ENCODE measurements at places on chromosomes 6 and 20.

DNA sequence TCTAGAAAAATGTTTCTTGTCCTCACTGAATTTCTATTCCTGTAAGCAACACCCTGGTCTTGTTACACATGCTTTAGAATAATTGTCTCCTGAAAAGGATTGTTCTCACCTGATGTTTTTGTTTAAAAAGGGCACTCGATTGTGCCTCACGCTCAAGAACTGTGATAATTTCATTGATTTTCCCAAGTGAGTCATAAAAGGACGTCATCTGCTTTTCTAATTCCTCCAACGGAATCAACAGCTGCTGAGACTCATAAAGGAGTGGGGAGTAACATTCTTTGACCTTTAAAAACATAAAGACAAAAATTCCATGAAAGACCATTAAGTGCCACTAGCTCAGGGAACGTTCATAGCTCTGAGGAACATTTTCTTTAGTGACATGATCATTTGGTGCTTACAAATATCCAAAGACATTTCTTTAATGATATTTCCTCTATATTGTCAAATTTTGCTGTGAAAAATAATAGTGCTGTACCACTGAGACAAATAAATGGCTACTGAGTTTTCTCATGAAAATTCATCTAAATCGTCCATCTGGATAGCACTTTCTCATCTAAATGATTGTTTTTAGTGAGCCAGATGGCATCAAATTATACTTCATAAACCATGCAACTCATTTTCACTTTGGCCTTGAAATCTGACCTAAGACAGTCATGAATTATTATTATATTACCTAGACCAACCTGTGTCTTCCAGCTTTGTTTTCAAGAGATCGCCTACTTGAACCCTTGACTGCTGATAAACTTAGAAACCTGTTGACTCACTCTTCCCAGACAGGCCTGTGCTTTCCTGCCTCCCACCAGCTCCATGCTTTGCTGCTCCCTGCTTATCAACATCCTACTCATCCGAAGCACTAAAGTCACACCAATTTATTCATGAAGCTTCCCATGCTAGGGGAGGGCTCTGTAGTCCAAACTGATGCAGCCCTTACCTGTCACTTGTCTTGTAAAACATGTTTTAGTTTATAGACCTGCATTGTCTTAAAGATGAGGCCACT is 178.2 kb downstream of the SYNE1 start:
- no peak for DNase-seq

- DNase-seq = no peak
These were observed 584.1 kb upstream of the FLRT3 start for GRCh38 chr20:14921513-14921912.

GRCh38 chr6:139156102-139156501 is 21.2 kb downstream of the HECA start:
- DNase-seq = no peak

DNA sequence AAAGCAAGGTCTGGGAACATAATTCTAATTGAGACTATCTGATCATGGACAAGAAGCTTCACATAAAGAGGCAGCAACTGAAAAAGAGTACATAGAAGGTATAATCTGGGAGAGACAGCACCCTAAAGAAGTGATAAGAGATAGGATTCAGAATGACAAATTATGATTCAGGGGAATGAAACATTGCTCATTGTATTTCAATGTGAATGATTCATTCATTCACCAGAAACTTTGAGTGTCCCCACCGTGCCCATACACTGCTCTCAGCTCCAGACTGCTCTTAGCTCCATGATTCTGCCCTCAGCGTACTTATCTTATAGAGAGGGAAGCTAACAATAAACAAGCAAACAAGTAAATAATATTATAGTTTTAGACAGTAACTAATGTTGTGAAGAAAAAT is 329.3 kb upstream of the IRAK1BP1 start:
- DNase-seq = no peak

- no peak for DNase-seq
These were observed 401.6 kb upstream of the SULF2 start for GRCh38 chr20:48186915-48187314.

- no peak for DNase-seq
These were observed 150.3 kb upstream of the PREP start for GRCh38 chr6:105553171-105553570.

DNA sequence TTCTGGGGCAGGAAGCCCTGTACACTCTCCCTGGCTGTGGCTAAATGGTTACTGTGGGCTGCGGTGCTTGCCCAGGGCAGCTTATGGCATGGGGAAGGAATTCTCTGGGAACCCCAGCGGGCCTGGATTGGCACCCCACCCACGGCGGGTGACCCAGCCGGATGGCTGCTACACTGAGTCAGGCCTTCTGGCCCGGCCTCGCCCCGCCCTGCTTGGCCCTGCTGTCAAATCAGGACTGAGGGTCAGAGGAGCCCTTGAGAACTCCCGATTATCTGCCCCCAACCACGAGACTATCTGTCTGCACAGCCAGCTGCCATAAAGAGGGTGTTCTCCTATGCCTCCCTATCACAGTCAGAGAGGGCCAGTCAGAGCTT is 7.3 kb upstream of the ITPR3 start:
- no peak for DNase-seq

GRCh38 chr6:32195652-32195901 is 3.1 kb upstream of the GPSM3 start:
- DNase-seq = peak; percentile 88

DNA sequence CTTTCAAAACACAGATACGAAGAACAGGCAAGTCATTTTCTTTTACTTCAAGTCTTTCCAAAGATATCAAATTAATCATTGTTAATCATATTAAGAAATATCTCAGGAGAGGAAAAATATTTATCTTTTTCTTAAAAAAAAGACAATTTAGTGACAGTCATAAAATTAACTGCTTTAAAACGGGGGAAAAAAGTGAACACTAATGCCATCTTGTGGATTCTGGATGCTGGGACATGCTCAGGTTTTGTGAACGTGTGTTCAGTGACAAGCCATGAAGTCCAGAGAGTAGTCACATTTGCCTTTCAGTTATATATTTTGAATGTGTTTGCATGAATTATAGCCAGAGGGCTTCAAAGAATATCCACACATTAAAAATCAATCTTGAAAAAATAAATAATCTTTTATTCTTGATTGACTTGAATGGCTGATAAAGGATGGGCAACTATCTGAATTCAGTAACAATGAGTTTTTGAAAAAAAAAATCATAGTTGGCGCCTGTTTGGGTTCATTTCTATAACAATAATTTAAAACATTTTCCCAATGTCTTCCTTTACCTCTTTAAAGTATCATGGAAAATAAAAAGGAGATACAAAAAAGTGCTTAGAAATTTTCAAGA is 74.7 kb upstream of the NOX3 start:
- no peak for DNase-seq

GRCh38 chr6:1136827-1137226 is 175.1 kb upstream of the FOXQ1 start:
- no peak for DNase-seq

GRCh38 chr20:61129311-61129710 is 122.8 kb upstream of the CDH4 start:
- no peak for DNase-seq

- no peak for DNase-seq
These were observed at the start of gene NOX3 for GRCh38 chr6:155455766-155456165. TSS of gene NOX3 (minus strand) at chr6:155455839. CDS start at chr6:155455800, 39 bp downstream.

DNA sequence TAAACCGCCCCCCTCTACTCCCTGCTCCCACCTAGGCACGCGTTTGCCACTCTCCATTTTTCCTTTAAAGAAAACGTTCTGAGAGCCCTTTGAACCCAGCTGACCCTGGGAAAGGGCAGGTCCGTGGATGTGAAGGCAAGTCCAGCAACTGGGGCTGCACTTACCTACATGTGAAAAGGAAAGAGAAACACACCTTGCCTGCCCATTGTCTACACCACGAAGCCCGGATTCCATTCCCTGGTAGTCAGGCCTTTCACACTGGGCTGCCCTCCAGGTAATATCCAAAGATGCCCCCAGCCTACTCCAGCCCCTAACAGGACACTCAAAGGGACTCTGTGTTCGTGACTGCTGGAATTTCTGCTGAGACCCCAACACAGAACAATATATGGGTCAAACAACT is 94.4 kb downstream of the CD83 start:
- no peak for DNase-seq

GRCh38 chr6:111832833-111833418 is 40.3 kb downstream of the FYN start:
- DNase-seq = no peak

Data from NCI-H187 treated with DMSO at 0.1 percent for 48 hours (cell line).